NCI-H460 (cell line): ENCODE measurements at places on chromosomes 4 and X.

DNA sequence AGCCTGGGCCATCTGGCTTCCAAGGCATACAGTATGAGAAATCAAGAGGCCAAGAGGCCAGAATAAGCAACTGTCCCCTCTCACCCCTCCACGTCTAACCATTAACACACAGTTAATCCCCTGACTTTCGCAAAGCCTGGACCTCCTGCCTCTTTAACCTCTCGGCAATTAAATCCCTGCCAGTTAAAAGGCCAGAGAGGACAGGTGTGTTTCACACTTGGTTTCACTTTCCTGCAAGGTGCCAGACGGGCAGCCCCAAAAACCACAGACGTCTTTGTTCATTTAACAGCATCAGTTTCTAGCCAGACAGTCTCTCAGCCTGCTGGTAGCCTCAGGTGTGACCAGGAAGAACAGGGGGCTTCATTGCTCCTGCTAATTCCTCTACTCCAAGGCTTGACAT lies 91.1 kb upstream of the KIT start:
- DNase-seq: no peak

GRCh38 chr4:139834226-139834662 lies 168.6 kb downstream of the MGST2 start:
- no peak for DNase-seq

DNA sequence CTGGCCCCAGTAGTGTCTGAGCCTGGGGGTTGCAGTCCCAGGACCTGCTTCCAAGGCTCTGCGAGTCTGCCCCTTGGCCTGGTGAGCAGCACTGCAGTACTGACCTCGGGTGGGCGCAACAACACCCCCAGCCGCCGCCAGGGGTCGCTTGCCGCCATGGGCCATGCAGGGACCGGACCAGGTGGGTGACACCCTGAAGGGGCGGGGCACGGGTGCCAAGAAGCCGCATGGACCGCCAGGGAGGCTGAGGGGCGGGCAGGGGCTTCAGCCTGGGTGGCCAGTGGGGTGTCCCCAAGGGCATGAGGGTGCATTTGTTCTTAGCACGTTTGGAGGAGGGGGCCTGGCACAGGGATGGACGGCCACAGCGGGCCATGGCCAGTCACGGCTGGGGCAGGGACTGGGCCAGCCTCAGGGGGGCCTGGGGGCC lies 25.0 kb downstream of the TACC3 start:
- peak; percentile 58 for DNase-seq

- no peak for DNase-seq
These were observed 1443.3 kb downstream of the RAPGEF2 start for GRCh38 chr4:160546201-160546600.

DNA sequence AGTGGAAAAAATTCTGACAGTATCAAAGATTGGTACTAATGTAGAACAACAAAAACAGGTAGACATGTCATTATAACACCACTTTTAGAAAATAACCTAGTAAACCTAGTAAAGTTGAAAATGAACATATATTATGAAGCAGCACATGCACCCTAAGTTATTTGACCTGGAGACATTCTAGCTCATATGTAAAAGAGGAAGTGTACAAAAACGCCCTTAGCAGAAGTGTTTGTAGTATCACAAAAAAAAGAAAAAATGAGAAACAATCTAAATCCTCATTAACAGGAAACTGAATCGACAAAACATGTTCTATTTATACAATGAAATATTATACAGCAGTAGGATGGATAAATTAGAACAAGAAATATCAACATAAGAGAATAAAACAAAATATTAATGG lies 318.9 kb upstream of the PPP1R2C start:
- no peak for DNase-seq
